ENCODE measurements at places on chromosomes 1 and 21. TPM values are rescaled to one million over a fixed set of nuclear protein-coding genes. Genes with fewer than 3 reads are reported as not detected.
A peak's percentile ranks its signal among the peaks of the same experiment; 100 is the strongest.

GRCh38 chr1:38074302-38074677 is 27.7 kb upstream of the POU3F1 start:
- DNase-seq = no peak

- DNase-seq = no peak
Measured at GRCh38 chr1:221670081-221670480, 71.8 kb downstream of the DUSP10 start.

- peak; percentile 58 for DNase-seq
Measured at GRCh38 chr1:182054698-182055326, 6.7 kb downstream of the ZNF648 start.

- peak; percentile 96 for DNase-seq
Measured at GRCh38 chr1:91830242-91831131, 55.5 kb downstream of the TGFBR3 start.

- peak; percentile 24 for DNase-seq
Measured at GRCh38 chr1:220123889-220124288, 30.0 kb downstream of the IARS2 start.

DNA sequence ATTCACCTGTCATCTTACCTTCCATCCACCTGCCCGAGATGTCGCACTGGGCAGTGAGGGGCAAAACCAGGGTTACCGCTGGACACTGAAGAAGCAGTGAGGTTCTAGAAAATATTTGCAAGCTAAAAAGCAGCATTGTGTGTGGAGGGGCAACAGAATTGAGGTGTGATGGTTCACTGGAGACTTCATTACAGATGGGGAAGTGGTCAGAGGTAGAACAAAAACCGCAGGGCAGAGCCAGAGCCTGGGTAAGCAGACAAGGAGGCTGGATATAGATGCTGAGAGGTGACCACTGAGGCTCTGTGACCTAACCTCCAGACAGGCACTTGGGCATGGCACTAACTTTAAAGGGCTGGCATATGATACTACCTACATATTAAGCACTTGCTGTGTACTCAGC is 363.9 kb upstream of the PROX1 start:
- no peak for DNase-seq

DNA sequence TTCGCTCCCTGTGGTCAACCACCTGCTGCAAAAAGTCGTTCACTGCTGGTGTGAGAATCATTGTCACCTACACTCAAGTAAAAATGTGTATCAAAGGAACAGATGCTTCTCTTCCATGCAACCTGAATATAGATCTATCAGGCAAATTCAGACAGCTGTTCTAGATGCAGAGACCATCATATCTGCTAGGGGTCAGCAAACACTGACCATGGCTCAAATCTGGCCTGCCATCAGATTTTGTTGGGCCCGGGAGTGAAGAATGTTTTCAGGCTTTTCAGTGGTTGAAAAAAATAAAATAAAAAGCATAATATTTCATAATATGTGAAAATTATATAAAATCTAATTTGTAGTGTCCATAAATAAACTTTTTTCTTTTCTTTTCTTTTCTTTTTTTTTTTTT is 199.6 kb downstream of the RGS7 start:
- no peak for DNase-seq

- no peak for DNase-seq
Measured at GRCh38 chr1:5962265-5963105, 29.7 kb downstream of the NPHP4 start.

DNA sequence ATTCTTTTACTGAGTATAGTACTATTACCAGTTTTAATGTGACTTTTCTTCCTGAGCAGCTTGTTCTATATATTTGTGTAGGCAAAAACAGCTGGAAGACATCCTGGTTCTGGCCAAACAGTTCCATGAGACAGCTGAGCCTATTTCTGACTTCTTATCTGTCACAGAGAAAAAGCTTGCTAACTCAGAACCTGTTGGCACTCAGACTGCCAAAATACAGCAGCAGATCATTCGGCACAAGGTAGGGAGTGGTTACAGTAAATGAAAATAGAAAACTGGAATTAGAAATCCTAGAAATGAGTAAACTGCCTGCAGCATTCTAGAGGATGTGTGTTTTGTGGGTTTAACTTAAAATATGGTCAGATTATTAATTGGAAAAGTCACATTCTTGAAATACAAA is 64.1 kb upstream of the BMP8A start:
- DNase-seq = no peak

FMO2 gene
- total RNA-seq = 0.05 TPM

DNA sequence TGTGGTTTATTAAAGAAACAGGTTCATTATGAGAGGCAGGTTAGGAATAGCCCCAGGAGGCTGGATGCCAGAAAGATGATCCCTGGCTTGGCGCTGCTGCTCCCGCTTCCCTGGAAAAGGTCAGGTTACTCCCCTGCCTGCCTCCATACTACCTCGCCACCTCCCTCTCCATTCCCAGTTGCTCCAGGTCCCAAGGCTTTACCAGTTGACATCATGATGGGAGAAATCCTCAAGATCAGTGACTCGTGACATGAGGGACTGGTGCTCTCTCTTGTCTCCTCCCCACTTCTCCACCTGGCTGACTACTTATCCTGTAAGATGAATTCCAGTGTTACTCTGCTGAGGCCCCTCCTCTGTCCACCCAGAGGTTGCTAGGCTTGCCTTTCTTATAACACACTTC is 19.7 kb downstream of the VASH2 start:
- no peak for DNase-seq

CBR1 gene
- total RNA-seq = 84.5 TPM

Measured in dermis blood vessel endothelial cell (primary cell).